Cardiac muscle cell (in vitro differentiated cells and primary cell): ENCODE measurements at places on chromosomes 16 and 17.
A peak's percentile ranks its signal among the peaks of the same experiment; 100 is the strongest.

- DNase-seq, result no peak
- no peak overlapping the region for H3K27ac ChIP-seq
- H3K4me1 ChIP-seq, result no peaks in the 10 kb centered on the region
- peaks cover 4% of the 10 kb centered on the region for H3K27me3 ChIP-seq
- no peaks in the 10 kb centered on the region for H3K36me3 ChIP-seq
Measured at GRCh38 chr17:1174263-1174880, 5.4 kb downstream of the ABR start.

DNA sequence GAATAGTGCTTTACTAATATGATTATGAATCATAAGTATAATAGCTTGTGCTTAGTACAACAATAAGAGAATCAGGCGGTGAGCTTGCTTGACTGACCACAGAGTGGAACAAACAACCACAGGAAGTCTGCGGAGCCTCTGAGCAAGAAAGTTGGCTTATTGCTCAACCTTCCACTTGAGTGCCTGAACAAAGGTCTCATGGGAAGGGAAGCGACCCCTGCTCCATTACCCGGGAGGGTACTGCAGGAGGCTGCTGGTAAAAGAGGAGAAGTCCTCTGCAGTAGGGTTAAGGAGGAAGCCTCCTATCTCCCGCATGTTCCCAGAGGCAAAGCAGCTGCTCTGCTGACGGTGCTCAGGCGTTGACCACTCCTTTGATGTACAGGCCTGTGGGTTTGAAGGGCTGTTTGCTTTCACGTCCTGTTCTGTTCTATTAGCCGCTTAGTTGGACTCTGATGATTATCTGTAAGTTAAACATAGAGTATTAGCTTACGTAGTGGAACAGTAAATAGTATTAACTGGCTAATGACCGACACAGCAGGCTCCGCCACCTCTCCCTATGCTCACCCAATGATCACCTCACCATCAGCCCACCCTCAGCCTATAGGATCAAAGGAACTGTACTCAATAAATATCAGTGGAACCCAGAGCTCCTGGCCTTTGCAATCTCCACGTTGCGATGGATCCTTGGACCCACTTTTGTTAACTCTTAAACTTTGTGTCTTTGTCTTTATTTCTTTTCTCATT is 17.5 kb downstream of the ALOX15B start:
- no peaks in the 10 kb centered on the region for H3K36me3 ChIP-seq
- H3K4me3 ChIP-seq, result no peak overlapping the region
- peak; percentile 95 for DNase-seq
- peaks cover 41% of the 10 kb centered on the region for H3K27me3 ChIP-seq

DNA sequence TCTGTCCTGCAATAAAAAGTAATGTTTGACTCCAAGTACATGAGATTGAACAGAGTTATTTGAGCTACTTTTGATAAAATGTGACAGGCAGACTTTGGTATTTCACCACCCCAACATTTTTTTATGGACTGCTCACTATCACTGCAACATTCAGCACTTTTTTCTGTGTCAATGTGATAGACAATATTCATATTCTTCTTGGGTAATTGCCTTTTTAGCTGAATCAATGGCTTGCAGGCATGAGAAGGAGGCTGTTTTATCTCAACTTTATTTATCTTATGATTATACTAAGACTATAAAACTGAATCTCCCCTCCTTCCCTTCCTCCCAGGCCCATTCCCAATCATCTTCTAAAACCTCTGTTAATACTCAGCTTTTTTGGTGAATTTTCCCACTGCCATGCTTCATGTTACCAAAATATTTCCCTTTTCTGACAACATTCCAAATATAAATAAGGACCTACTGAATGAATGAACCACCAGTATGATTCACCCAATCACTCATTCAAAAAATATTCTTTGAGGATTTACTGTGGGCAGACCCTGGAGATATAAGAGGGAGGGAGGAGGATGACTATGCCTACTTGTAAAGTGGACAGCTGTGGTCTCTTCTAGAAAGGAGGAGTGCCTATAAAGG is 67.6 kb downstream of the CDH13 start:
- H3K36me3 ChIP-seq, result no peaks in the 10 kb centered on the region
- no peak overlapping the region for H3K27ac ChIP-seq
- DNase-seq, result peak; percentile 43
- H3K4me1 ChIP-seq, result no peaks in the 10 kb centered on the region

DNA sequence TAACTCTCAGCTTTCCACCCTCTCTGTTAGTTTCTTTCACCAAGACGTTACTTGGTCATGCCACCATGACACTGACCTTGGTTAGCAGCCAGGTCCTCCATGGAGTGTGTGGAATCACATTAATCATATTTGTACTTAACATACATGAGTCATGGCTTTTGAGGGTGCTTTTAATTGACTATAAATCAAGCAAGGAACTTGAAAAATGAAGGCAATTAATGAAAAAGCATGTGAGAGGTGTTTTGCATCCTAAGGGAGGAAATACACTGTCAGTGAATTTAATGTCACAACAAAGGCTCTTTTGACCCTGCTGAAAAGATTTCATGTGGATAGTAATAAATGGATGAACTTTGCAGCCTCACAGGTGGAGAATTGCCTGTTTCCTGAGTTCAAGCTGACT is 240.7 kb downstream of the CDH13 start:
- no peaks in the 10 kb centered on the region for H3K27me3 ChIP-seq
- no peaks in the 10 kb centered on the region for H3K36me3 ChIP-seq
- no peak overlapping the region for H3K4me3 ChIP-seq
- no peak overlapping the region for H3K27ac ChIP-seq
- no peaks in the 10 kb centered on the region for H3K4me1 ChIP-seq
- DNase-seq, result no peak
